ENCODE measurements at places on chromosomes 5 and 9. TPM values are rescaled to one million over a fixed set of nuclear protein-coding genes. Genes with fewer than 3 reads are reported as not detected.

- no peak for DNase-seq
These were observed 373 bp downstream of the ADAMTS12 start for GRCh38 chr5:33891446-33891787.

GRCh38 chr5:2119573-2119972, 236.8 kb upstream of the IRX4 start:
- DNase-seq, result no peak

DNA sequence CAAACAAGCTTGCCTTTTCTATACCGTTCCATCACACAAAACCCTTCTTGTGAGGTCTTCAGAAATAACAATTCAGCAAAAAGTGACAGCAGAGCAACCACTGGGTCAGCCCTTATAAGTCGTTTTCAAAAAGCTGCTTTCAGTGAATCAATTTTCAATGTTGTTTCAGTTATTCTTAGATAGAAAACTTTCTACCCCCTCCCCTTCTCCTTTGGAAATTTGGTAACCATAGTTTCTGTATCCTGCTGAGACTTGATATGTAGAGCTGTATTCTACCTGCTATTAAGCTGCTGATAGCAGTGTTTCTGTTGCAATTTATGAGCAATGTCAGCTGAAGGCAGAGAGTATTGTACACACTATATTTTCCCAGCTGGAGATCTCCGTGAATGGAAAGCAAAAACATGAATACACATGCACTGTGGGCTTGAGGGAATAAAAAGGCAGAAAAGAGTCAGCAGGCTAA, 75.7 kb downstream of the ZNF608 start:
- DNase-seq, result no peak

KCNMB1 gene
- 0.43 TPM for total RNA-seq

MTAP gene
- 133 TPM for total RNA-seq

KIF4B gene
- 0.10 TPM for total RNA-seq

DNA sequence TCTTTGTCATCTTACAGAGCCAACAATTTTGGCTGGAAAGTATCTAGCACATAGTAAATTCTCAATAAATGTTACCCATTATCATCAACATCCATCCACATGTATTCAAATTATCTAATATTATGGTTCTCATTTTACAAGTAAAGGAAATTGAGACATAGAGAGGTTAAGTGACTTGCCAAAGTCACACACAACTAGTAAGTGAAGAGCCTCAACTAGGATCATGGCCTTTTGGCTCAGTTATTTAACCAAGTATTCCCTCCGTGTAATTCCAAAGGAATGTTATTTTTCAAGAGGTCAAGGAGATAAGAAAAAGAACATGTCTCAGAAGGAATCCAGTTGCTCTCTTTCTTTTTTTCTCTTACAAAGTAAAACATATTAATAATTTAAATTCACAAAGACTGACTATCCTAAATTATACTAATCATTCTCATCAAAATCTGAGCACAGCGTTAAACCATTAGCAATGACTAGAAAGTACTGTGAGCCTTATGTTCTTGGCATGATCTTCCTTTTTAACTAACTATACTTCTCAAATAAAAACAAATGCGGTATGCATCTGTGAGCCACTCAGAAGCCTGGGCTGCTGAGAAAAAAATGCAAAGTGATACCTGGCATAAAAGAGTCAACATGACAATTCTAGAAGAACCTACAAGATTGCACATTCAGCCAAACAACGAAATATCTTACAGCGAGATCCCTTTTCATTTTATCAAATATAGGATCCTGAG, 350.9 kb downstream of the GLIS3 start:
- no peak for DNase-seq

UBE2QL1 gene
- total RNA-seq, result not detected

GRCh38 chr5:179123491-179124272, 63.5 kb downstream of the ZNF354C start:
- no peak for DNase-seq
